Sigmoid colon (tissue), 7 donors: ENCODE measurements at places on chromosomes 5 and 9.

- no peak for DNase-seq
Measured at GRCh38 chr9:26604076-26604662, 288.4 kb downstream of the CAAP1 start.

GRCh38 chr5:142830241-142831008, 60.2 kb downstream of the ARHGAP26 start:
- no peak for DNase-seq

GRCh38 chr5:92559781-92560180, 1021.2 kb downstream of the NR2F1-AS1 start:
- DNase-seq = no peak

DNA sequence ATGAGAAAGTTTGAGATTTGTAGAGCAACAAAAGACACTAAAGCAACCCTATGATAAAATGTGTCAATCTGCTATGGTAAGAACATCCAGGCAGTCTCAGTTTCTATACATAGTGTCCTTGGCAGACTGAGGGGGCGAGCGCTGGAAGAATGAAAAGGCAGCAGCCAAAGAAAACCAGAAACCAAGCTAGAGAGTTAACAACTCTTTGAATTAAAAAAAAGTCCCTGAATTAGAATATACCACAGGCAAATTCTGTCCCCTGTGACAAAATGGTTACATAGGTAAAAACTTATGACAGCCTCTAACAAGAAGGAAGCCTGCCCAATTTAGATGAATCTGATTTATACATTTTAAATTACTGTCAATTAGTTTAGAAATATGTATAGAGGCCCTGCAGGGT, 106.7 kb downstream of the OXCT1 start:
- DNase-seq = no peak

DNA sequence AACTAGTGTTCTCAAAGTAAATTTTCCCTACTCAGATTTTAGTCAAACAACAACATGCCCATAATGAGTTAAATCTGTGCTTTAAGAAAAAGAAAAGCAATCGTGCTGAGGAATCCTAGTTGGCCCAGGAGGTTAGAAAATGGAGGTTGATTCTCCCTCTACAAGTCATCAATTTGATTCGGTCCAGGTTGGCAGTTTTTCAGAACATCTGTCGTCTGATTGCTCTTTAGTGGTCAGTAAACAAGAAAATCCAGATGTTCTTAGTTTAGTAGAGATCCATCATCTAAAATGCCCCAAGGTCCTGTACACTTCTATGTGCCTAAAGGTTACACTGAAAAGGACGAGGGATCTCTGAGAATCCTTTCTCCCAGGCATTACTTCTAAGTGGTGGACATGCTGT, 659.2 kb downstream of the MTRR start:
- DNase-seq = no peak

DNA sequence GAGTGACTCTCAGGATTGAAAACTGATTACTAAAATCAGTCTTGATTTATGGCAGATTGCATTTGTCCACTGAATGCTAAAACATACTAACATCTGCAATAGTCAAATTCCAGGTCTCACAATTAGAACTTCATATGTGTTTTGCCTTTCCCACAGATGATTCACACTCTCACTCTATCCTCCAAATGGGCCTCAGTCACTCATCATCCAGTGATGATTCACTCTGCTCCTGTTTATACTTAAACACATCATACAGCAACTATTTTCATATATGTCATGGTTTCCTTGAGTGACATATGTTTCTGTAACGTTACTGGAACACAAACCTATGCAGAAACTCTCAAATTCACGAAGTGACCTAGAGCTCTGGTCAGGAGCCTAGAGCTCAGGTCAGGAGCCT, 512.9 kb downstream of the HINT1 start:
- DNase-seq = no peak

GRCh38 chr5:150497274-150497988, 10.5 kb upstream of the NDST1 start:
- DNase-seq = peak; percentile 87

GRCh38 chr5:132199116-132199680, 28.5 kb downstream of the P4HA2 start:
- no peak for DNase-seq

GRCh38 chr5:159456261-159456660, 126.0 kb upstream of the IL12B start:
- DNase-seq = no peak

DNA sequence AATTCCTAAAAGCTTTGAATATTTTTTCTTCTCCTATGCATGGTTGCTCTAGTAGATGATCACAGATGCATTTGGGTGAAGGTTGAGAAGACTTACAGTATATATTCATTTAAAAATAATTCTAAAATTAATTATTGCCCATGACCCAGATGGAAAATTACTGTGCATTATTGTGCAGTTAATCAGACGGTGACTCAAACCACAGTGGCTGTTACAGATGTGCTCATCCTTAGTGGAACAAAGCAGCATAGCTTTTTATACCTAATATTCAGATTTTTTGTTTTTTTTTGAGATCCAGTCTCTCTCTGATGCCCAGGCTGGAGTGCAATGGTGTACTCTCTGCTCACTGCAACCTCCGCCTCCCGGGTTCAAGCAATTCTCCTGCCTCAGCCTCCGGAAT, 10.7 kb downstream of the OR2V1 start:
- no peak for DNase-seq

- no peak for DNase-seq
Measured at GRCh38 chr9:16278326-16278999, 592.0 kb downstream of the BNC2 start.

- DNase-seq = peak; percentile 65
Measured at GRCh38 chr9:114371973-114372917, 15.5 kb downstream of the AKNA start.

- DNase-seq = no peak
Measured at GRCh38 chr5:168550656-168551055, 21.6 kb downstream of the FBLL1 start.

DNA sequence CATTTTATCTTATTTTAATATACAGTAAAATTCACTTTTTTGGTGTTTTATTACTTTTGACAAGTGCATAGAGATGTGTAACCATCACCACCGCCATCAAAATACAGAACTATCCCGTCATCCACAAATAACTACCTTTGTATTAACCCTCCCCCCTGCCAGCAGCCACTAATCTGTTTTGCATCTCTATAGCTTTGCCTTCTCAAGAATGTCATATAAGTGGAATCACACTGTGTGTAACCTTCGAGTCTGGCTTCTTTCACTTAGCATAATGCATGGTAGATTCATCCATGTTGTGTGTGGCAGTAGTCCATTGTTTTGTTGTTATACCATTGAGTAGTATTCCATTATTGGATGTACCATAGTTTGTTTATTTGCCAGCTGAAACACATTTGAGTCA, 98.8 kb downstream of the BOD1 start:
- no peak for DNase-seq

- no peak for DNase-seq
Measured at GRCh38 chr5:170451747-170452365, 52.0 kb upstream of the KCNIP1 start.

DNA sequence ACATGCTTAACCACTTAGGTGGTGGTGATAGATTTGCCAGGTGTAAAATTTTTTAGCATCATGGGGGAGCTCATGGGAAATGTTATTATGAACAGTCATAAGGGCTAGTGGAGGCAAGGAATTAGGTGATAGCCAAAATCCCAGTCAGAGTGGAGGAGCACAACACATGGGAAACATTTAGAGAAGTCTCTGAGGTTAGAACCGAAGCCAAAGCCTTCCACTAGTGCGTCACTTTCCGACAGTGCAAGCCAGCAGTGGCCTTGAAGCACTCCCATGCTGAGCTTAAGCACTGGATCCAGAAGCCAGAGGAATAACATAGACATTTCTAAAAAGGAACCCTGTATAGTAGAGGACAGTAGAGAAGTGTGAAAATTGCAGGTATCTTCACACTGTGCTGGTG, 101.5 kb upstream of the SNX2 start:
- DNase-seq = no peak

DNA sequence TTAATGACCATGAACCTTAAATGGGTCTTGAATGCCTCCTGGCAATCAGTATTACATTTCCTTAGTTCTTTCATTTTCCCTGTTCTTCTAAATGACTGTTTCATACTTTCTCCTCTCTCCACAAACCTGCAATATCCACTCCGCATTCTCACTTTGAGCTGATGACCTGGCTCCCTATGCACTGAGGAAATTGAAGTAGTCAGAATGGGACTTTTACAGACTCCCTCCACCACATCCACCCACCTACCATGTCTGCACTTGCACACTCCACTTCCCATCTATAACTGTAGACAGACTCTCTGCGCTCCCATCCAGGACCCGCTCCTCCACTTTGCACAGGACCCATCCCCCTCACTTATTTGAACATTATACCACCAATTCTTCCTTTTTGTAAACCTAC, 36.2 kb upstream of the GZMA start:
- DNase-seq = no peak

DNA sequence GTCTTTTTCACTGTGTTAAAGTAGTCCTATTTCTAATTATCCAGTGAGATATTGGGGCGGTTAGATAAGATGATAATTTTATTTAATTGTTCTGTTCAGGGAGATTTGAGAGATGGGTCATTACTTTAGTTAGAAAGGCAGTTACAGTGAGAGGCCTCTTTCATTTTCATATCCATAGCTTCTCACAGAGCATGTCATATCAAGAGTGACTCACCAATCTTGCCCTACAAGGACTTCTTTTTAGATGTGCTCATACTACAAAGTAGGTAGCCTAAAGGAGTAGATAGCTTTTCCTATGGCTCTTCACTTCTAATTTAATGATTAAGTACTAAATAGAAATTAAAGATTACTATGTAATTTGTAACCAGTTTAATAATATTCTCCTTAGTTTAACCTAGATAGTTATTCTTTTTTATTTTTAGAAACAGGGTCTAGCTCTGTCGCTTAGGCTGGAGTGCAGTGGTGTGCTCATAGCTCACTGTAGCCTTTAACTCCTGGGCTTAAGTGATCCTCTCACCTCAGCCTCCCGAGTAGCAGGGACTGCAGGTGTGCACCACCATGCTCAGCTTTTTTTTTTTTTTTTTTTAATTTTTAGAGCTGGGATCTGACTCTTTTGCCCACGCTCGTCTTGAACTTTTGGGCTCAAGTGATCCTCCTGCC, 71.0 kb downstream of the FER start:
- no peak for DNase-seq

DNA sequence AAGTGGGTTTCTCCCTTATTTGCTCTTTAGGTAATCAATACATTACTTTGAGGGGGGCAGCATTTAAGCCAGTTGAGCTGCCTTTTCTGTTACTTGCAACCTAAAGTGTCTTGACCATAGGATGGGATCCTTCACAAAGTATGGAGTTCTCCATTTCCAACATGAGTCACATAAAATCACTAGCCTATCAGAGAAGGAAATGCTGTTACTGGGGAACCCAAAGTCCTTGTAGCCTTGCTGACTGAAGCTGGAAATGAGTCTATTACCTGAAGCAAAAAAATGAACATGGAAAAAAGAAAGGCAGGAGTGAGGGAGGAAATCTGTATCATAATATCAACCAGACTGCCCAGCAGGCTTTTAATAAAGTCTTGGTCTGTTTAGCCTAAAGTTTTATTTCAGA, 42.8 kb upstream of the SLIT3 start:
- DNase-seq = no peak

GRCh38 chr5:157478726-157479125, 18.7 kb downstream of the NIPAL4 start:
- peak; percentile 37 for DNase-seq

DNA sequence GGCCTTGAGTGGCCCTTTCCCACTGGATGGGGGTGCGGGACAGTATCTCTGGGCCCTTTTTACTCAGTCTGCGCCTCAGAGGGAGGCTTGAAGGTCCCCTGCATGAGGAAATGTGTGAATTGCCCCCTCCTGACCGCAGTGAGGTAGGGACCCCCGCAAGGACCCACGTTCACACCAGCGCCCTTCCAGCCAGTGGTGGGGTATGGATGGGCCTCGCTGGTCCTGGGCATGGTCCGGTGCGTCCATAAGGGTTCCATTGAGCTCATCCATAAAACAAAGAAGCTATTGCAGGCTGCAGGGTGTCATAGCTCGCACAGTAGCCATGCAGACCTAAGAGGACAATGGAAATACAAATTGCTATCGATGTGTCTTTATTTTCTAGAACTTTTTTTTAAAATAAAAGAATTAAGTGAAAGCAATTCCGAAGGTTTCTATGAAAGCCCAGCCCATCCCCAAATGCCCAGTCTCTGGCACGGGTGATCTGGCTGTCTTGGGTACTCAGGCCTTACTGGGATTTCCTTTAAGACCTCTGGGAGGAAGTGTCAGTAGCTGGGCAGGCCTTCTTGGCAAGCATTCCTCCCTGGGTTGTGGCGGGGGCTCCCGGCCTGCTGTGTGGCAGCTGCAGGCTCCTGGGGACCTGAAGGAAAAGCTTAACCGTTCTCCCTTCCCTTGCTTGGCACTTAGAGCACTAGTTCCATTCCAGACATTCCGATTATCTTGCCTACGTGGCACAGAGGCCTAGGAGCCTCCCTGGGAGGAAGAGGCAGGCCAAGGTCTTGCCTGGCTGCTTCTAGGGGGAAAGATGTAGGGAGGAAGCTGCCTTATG, 1.5 kb upstream of the SEMA5A start:
- DNase-seq = no peak

GRCh38 chr9:134496413-134497282, 145.0 kb upstream of the COL5A1 start:
- no peak for DNase-seq

DNA sequence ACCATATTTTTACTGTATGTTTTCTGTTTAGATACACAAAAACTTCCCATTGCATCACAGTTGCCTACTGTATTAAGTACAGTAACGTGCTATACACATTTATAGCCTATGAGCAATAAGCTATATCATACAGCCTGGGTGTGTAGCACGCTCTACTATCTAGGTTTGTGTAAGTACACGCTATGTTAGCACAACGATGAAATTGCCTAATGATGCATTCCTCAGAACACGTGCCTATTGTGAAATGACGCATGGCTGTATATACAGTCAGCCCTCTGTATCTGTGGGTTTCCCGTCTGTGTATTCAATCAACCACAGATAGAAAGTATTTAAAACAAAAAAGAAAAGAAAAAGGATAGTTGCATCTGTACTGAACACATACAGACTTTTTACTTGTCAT, 64.2 kb downstream of the SGCD start:
- DNase-seq = no peak

GRCh38 chr9:128428644-128429512, 8.2 kb downstream of the CERCAM start:
- DNase-seq = no peak

GRCh38 chr5:175282611-175283225, 161.3 kb downstream of the DRD1 start:
- no peak for DNase-seq

DNA sequence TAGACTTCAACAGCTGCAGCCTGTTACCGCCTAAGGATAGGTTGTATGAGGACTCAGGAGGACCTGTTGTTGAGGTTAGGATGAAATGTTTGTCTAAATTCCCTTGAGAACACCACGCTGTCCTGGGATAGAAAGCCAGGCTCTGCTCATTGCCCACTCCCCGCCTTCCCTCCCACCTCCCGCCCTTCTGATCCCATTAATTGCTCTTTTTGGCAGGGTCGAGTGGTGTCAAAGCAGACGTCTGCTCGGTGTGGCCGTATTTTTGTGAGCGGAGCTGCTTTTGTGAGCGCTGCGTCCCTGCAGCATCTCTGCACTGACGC, 62.3 kb downstream of the SPATA31C2 start:
- no peak for DNase-seq

- DNase-seq = no peak
Measured at GRCh38 chr9:133027134-133027533, 3.7 kb upstream of the GTF3C5 start.
